ENCODE measurements at places on chromosomes 5 and 9. TPM values are rescaled to one million over a fixed set of nuclear protein-coding genes. Genes with fewer than 3 reads are reported as not detected.

Gene RECK
- total RNA-seq, result 28.0 TPM

Gene INSL4
- total RNA-seq, result not detected

Gene GCNT4
- total RNA-seq, result 1.0 TPM

Gene GPRIN1
- total RNA-seq, result 0.34 TPM

Gene CEP120
- 21.2 TPM for total RNA-seq

Gene CEP72
- total RNA-seq, result 1.9 TPM

Data from subcutaneous adipose tissue (tissue), 4 donors.